ENCODE measurements at places on chromosomes 13 and 19.

GRCh38 chr13:113146750-113147149 lies 11.7 kb upstream of the PROZ start:
- DNase-seq, result no peak

DNA sequence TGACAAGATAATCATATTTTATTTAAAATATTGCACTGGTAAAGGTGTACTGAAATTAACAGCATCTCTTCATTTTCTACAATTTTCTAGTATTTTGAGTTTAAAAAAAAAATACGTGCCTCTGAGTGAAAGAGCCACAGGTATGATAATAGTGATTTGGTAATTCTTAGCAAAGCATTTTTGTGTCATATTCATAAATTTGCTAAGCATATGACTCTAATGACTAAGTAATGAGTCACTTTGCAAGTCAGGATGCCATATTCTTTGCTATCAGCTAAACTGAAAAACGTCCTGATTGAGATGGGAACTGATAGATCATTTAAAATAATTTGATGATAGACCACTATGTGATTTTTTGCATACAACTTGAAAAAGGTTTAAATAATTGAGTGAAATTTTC lies 136.1 kb upstream of the IRS2 start:
- no peak for DNase-seq

GRCh38 chr13:21709697-21710096 lies 38.8 kb downstream of the FGF9 start:
- DNase-seq, result no peak

GRCh38 chr13:35714121-35714520 lies 237.6 kb upstream of the MAB21L1 start:
- DNase-seq, result no peak

DNA sequence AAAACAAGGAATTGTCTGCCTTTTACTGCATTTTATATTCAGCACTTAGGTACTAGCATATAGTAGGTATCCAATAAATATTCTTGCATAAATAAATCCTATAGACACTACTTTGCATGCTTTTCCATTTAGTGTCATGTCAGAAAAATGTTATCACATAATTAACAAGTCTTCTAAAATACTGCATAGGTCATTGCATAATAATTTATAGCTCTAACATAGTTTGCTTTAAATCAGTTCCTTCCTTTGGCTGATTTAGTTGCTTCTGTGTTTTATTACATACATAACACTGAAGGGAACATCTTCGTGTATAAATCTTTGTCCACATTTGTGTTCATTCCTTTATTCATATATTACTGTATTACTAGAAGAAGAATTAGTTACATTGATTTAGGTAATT lies 36.2 kb downstream of the WASF3 start:
- DNase-seq, result no peak

GRCh38 chr19:12994701-12995595 lies at the start of gene NFIX:
Gene NFIX (plus strand): TSS chr19:12995475. CDS start chr19:12995838, 363 bp downstream.
- no peak for DNase-seq

DNA sequence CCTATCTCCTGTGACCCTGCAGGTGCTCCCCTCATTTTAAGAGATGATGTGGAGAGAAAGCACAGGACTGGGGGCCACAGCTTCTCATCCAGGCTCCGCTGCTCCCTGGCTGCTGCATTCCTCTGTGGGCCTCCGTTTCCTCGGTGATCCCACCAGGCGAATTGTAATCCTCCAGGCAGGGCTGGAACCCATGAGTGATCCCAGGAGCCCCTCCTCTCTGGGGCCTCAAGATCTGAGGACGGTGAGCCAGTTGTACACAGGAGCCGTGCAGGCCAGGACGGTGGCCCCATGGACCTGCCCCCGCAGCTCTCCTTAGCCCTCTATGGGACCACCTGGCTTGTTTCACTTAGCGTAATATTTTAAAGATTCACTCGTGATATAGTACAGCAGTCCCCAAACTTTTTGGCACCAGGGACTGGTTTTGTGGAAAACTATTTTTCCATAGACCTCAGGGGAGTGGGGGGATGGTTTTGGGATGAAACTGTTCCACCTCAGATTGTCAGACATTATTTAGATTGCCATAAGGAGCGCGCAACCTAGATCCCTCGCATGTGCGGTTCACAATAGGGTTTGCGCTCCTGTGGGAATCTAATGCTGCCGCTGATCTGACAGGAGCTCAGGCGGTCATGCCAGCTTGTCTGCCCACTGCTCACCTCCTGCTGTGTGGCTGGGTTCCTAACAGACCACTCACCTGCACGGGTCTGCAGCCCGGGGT lies 5.6 kb downstream of the FFAR3 start:
- no peak for DNase-seq

DNA sequence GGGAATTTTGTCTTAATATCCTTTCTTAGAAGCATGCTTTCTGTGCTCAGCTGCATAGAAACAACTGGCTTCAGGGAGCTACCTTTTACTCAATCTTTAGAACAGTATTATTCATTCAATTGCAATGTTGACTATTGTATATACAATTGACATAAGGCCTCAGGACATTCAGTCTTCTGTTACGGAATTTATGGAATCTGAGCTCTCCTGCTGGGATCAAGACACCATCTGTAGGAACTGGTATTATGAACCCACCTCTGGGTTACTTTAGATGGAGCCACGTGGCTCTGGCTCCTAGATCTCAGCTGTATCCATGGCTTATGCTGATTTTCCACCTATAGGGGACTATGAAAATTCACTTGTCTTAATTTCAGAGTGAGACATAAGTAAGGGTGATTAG lies 716.2 kb upstream of the GPC6 start:
- DNase-seq, result no peak

- no peak for DNase-seq
Observed at GRCh38 chr13:79678100-79678499, 197.1 kb downstream of the NDFIP2 start.
